Right ventricle myocardium superior (tissue), 1 donor: ENCODE measurements at places on chromosomes 11 and 22. TPM values are rescaled to one million over a fixed set of nuclear protein-coding genes. Genes with fewer than 3 reads are reported as not detected.

GRCh38 chr11:12116425-12117032 lies 6.1 kb downstream of the MICAL2 start:
- no peak for DNase-seq

GRCh38 chr11:4466131-4466870 lies 16.1 kb upstream of the OR52K1 start:
- no peak for DNase-seq

GRCh38 chr11:94018721-94019120 lies 2.4 kb upstream of the HEPHL1 start:
- no peak for DNase-seq

- DNase-seq = no peak
Measured at GRCh38 chr11:16326679-16327297, 29.6 kb downstream of the SOX6 start.

DNA sequence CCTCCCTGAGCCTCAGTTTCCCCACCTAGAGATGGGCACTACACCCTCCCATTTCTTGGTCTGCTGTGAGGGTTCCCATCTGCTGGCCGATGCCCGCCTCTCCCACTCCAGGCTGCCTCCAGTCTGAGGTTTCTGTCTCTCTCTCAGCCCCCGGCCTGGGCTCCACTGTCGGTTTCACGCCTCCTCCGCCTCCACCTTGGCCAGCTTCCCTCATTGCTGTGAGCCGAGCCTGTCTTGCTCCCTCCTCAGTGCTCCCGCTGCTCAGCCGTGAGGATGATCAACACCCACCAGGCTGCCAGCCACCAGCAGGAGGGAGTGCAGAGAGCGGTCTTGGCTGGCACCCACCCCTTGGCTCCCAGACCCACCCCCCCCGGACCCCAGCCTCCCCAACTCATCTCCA lies 61.0 kb downstream of the CYTH4 start:
- no peak for DNase-seq

GRCh38 chr11:69375316-69376154 lies 81.6 kb downstream of the MYEOV start:
- DNase-seq = peak; percentile 33

GRCh38 chr11:114319716-114320328 lies 23.6 kb downstream of the NNMT start:
- DNase-seq = no peak

DNA sequence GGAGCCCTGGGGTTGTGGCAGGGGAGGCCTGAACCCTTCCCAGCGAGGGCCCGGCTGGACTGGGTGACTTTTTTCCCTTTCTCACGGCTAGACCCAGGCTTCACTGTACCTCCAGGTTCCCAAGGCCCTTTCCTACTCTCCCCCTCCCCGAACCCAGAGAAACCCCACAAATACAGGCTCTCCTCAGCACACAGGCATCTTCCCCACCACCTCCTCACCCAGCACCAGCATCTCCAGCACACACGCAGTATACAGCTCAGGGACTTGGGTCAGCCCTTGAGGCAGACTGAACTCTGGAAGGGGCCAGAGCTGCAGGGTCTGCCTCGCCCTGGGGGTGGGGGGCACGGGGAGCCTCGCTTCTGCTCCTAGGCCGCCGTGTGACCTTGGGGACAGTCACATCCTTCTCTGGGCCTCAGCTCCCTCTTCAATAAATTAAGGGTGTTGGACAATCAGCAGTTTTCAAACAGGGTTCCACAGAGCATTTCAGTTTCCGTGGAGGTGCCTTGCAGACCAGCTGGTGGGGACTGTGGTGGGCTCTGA lies 4.5 kb downstream of the TMPRSS13 start:
- no peak for DNase-seq

SAA4 gene
- total RNA-seq = not detected

TEX12 gene
- not detected for total RNA-seq
